Caco-2 (cell line): ENCODE measurements at places on chromosomes 3 and 15.

DNA sequence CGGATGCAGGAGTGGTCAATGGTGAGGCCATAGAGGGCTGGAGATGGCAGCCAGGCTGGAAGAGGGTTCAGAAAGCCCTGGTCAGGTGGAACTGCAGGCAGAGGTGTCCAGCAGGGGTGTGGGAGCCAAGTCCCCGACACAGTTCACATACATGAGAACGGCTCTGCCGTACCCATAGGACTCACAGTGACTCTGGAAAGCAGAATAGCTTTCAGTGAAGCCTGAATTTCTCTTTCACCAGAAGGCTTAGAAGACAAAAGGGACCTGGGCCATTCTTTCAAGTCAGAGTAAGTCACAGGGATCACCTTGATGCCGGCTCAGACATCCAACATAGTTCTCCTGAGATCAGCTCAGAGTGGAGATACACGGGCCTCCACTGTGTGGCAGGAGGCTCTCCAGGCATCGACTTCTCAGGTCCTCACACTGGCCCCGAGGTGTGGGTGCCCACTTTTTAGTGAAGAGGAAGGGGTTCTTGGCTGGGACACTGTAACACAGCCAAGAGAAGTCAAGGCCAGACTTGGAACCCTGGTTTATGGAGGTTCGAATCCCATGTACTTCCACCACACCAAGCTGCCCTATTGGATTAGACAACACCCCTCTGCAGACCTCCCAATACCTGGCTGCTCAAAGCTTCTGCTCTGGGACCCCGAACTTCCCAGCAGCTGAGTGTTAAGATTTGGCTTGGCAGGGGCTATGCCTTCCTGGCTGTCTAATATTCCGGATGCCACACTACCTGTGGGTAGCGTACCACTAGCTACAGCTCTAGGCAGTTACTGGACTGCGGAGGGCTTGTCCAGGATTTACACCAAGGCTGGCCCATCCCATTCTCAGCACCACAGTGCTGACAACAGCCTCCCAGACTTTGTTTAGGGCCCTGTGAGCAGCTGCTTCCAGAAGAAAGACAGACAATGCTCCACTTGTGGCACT, 40.4 kb upstream of the RAB6B start:
- no peaks in the 10 kb centered on the region; the same call in 1 of the 2 replicates for H3K27me3 ChIP-seq
- H3K4me3 ChIP-seq, result no peak overlapping the region
- no peaks in the 10 kb centered on the region for H3K36me3 ChIP-seq
- H3K27ac ChIP-seq, result no peak overlapping the region
- no peaks in the 10 kb centered on the region for H3K4me1 ChIP-seq

- H3K36me3 ChIP-seq, result no peaks in the 10 kb centered on the region
- no peak overlapping the region for H3K4me3 ChIP-seq
- no peak for DNase-seq
- H3K4me1 ChIP-seq, result no peaks in the 10 kb centered on the region
These were observed 81.3 kb downstream of the CADPS start for GRCh38 chr3:62793946-62794345.

DNA sequence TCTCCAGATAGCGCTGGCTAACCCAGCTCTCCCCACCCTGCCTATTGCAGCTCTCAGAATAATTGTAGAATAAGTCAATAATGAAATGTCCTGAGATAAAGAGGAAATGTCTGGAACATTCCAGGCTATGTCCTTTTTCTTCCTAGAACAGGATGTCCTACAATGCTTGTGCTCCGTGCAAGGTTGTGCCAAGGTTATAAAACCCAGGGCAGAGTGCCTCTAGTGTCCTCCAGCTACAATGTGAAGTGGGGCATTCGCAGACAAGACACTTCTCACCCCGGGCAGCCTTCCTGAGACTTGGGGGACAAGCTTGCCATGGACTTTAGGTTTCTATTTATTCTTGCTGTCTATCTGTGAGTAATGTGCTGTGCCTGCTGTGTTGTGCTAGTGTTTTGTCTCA, 900.6 kb downstream of the TUSC7 start:
- no peak overlapping the region for H3K27ac ChIP-seq
- H3K27me3 ChIP-seq, result no peaks in the 10 kb centered on the region
- no peaks in the 10 kb centered on the region for H3K4me1 ChIP-seq
- no peaks in the 10 kb centered on the region for H3K36me3 ChIP-seq
- DNase-seq, result no peak
- no peak overlapping the region for H3K4me3 ChIP-seq

DNA sequence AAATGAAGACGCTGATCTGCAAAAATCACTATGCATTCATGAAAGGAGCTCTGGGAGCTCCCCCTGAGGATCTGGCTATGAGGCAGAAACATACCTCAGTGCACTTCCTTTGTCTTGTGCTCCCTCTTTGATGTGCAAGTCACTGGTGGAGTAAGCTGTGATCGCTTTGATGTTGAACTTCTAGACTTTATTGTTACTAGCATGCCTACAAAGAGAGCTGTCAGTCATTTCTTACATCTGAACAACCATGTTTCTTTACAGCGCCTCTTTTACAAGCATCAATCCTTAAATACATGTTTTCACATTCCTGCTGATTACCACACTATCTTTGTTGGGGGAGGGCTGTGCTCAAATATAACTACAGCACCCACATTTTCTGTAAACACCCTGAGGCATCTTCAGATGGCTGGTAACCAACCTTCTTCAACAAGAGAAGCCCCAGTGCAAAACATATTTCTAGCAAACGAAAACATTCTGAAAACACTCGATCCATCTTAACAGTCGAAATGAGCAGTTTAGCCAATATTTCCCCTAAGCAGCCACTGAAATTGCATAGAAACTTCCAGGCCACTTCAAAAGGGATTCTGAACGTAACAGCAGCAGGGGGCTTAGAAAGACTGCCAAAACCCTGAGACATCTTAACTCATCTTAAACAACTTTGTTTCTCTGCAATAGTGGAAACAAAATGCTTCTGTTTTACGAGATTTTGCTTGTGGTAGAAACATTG, 101.9 kb upstream of the ICE2 start:
- H3K27me3 ChIP-seq, result no peaks in the 10 kb centered on the region
- DNase-seq, result peak; percentile 59
- no peak overlapping the region for H3K4me3 ChIP-seq
- H3K27ac ChIP-seq, result peak overlapping the region; percentile 3
- H3K36me3 ChIP-seq, result peaks cover 1% of the 10 kb centered on the region; the same call in 1 of the 2 replicates
- peaks cover 42% of the 10 kb centered on the region for H3K4me1 ChIP-seq

DNA sequence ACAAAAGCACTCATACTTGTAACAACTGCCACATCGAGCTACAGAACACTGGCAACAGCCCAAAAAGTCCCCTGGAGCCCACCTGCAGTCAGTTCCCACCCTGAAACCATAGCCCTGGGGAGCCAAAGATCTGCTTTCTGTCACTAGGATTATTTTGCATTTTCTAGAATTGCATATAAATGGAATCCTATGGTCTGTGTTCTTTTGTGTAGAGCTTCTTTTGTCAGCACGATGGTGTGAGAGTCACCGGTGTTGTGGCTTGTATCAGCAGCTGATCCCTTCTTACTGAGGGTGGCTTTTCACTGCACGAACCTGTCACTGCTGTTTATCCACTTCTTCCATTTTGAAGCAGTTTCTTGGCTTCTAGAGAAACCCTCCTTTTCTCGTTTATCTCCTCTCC, 60.1 kb upstream of the PRR23E start:
- no peak overlapping the region for H3K4me3 ChIP-seq
- H3K4me1 ChIP-seq, result no peaks in the 10 kb centered on the region
- H3K27ac ChIP-seq, result no peak overlapping the region
- H3K36me3 ChIP-seq, result no peaks in the 10 kb centered on the region
- no peak for DNase-seq

DNA sequence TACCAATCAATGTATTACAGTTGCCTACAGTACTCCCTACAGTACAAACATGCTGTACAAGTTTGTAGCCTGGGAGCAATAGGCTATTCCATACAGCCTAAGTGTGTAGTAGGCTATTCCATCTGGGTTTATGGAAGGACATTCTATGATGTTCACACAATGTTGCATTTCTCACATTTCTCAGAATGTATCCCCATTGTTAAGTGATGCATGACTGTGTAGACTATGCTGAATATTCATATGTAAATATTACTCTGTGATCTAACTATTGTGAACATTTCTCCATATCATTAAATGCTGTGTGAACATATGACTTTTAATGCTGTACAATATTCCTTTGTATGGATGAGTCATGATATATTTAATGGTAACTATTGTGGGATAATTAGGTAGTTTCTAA, 139.2 kb upstream of the ADAMTS9 start:
- no peak for DNase-seq
- H3K27ac ChIP-seq, result no peak overlapping the region
- no peak overlapping the region for H3K4me3 ChIP-seq
- no peaks in the 10 kb centered on the region for H3K27me3 ChIP-seq
- H3K36me3 ChIP-seq, result no peaks in the 10 kb centered on the region

DNA sequence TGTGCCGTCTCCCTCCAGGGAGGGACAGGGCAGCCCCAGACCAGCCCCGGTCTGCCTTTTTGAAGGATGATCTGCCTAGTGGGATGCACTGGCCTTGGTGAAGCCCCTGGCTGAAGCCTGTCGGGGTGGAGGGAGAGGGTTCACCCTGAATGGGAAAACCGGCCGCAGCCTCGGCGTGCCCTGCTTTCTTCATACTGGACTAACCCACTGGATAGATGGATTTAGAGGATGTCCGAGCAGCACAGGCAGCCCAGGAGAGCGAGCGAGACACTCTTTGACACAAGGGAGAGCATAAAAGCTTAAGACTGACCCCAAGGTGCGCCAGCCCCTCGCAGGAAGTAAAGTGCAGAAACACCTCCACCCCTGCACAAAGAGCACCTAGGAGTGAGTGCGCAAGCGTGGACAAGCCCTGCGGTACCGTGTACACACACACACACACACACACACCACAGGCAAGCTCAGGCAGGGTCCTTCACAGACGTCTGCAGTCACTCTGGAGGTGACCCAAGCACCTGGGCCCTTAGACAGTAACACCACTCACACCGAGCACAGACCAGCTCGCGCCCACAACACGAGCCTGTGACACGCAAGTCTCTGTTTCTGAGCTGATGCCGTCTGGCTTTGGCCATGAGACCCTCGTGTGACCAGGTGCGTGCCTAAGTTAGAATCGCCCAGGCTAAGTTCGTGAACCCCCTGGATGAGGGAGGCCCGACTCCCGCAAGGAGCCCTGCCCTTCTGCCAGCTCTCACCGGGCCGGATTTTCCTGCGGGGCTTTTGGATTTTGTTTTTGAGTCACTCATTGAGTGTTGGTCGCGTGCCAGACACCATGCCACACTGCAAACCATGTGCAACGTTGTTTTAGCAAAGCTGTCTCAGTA, 11.3 kb downstream of the SEMA4B start:
- H3K27me3 ChIP-seq, result no peaks in the 10 kb centered on the region
- DNase-seq, result no peak
- H3K27ac ChIP-seq, result no peak overlapping the region
- no peak overlapping the region for H3K4me3 ChIP-seq
- H3K36me3 ChIP-seq, result no peaks in the 10 kb centered on the region

DNA sequence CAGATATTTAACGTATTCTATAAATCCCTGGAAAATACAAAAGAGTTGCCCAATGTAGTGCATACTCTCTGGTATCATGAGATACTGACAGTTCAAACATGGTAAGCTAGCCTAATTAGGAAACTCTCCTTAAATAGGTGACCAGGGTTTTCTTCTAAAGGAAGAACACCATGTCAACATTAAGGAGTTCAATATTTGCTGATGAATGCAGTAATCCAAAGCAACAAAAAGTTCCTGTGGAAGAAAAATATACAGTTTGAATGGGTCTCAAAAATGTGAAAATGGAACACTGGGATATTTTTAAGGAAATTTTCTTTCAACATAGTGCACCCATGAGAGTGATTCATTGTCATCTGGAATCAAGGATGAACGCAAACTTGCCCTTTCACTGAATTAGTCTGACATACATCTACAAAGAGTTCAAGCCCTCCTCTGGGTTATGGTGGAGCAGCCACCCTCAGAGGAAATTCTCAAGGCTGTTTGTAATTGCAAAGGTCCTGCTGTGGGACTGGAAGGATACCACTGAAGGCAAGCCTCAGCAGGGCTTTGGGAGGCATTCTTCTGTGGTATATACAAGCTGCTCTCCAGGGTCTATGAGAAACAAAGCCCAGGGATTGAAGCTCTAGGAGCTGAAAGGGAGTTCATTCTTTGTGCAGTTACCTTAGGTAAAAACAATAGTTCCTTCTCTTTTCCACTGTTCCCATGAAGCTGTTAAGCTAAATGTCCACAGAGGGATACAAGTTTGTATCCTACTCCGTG, 700.3 kb downstream of the TUSC7 start:
- no peak overlapping the region for H3K27ac ChIP-seq
- no peak overlapping the region for H3K4me3 ChIP-seq
- no peaks in the 10 kb centered on the region for H3K36me3 ChIP-seq
- no peaks in the 10 kb centered on the region for H3K4me1 ChIP-seq
- no peaks in the 10 kb centered on the region; the same call in 1 of the 2 replicates for H3K27me3 ChIP-seq

DNA sequence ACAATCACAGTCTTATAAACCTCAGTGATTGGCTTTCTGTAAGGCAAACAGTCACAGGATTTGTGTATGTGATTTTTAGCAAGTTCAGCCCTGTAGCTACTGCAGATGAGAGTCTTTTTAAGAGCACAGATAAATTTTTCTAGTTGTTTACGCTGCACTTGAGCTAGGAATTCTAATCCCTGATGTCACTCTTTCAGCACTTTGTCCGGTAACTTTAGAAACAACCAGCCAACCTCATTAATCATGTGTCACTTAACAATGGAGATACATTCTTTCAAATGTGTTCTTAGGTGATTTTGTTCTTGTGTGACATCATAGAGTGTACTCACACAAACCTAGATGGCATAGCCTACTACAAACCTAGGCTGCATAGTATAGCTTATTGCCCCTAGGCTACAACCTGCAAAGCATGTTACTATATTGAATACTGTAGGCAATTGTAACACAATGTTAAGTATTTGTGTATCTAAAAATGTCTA, 36.8 kb upstream of the GOLGA6L2 start:
- H3K4me3 ChIP-seq, result no peak overlapping the region
- H3K27me3 ChIP-seq, result no peaks in the 10 kb centered on the region
- peak; percentile 28 for DNase-seq
- no peak overlapping the region for H3K27ac ChIP-seq
- H3K36me3 ChIP-seq, result no peaks in the 10 kb centered on the region
- peaks cover 7% of the 10 kb centered on the region for H3K4me1 ChIP-seq

DNA sequence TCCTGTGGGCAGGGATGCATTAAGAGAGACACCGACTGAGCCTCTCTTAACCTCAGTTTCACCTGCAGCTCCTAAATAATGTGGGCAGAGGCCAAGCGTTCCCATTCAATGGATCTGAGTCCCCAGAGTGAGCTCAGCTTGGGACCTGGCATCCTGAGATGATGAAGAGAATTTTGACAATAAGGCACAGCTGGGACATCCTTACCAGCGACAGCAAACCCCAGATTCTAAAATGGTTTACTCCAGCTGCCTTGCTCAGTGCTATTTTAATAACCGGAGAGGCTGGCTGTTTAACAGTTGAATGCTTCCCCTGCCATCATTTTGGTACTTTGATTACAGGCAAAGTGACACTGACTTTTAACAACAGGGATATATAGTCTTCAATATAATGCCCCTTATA, 123.7 kb downstream of the WDR76 start:
- H3K27me3 ChIP-seq, result no peaks in the 10 kb centered on the region
- no peaks in the 10 kb centered on the region for H3K4me1 ChIP-seq
- H3K27ac ChIP-seq, result no peak overlapping the region
- no peak overlapping the region for H3K4me3 ChIP-seq
